ENCODE measurements at places on chromosomes 5 and 9.

DNA sequence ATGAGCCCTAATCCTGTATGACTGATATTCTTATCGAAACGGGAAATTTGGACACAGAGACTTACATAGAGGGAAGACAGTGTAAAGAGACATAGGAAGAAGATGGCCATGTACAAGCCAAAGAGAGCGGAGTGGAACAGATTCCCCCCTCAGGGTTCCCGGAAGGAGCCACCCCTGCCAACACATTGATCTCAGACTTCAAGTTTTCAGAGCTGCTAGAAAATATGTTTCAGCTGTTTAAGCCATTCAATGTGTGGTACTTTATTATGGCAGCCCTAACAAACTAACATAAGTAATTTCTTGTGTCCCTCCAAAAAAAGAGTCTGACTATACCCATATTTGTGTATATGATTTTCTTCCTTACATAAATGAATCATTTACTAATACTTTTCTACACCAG lies 128.0 kb upstream of the STC2 start:
- DNase-seq: no peak

DNA sequence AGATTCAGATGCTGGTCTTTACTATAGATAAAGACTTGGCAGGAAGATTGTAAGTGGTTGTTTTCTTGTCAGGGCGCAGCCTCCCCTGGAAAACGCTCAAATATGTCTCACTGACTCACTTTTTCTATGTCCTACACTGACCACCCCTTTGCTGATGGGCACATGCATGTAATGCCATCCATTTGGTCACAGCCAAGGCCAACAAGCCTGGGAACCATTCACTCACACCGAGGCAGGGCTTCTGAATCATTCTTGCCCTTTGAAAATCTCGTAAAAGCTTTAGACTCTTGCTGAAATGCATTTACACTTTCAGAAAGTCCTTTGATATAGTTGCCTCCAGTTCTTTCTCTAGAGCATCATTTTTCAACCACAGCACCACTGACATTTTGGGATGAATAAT lies 249.4 kb downstream of the ACTL7B start:
- no peak for DNase-seq

DNA sequence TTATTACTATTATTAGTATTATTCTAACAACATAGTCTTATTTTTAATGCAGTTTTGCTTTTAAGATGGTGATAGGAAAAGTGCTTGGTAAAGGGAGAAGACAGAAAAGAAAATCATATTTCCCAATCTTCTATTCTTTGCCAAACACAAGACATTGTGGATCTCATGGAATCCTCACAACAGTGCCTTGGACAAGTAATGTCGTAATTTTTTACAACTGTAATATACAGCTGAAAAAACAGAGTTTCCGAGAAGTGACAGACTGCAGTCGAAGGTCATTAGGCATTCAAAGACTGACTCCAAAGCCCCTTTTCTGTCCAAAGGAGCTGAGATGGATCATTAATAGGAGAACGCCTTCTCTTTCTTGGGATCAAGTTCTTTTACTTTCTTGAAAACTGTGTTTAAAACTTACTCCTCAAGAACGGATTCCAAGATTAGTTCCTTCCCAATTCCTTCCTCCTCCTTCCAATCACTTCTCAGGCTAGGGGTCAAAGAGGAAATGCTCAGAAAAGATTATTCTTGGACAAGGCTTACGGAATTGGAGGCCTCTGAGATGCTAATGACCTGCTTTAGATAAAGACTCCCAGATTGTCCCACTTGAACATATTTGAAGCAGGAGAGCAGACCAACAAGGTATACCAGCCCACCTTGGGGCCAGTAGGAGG lies 24.3 kb upstream of the TRIM32 start:
- no peak for DNase-seq

DNA sequence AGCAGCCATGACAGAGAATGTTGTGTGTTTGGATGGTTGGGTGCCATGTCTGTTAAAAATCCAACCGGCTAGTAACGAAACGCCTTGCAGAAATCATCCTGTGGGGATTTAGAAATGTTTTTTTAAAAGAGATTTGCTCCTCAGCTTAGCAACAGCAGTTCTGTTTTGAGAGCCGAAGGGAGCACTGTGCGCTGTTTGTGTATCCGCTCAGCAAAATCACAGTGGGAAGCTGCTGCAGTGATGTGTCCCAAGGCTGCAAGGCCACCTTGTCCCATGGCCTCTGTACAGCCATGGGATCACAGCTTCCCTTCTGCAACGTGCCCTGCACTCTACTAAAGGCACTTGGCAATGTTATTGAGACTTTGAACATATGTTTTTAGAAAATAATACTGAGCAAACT lies 40.9 kb downstream of the TRIO start:
- no peak for DNase-seq

GRCh38 chr9:135480071-135480939 lies 723 bp downstream of the PPP1R26 start:
- DNase-seq: no peak

DNA sequence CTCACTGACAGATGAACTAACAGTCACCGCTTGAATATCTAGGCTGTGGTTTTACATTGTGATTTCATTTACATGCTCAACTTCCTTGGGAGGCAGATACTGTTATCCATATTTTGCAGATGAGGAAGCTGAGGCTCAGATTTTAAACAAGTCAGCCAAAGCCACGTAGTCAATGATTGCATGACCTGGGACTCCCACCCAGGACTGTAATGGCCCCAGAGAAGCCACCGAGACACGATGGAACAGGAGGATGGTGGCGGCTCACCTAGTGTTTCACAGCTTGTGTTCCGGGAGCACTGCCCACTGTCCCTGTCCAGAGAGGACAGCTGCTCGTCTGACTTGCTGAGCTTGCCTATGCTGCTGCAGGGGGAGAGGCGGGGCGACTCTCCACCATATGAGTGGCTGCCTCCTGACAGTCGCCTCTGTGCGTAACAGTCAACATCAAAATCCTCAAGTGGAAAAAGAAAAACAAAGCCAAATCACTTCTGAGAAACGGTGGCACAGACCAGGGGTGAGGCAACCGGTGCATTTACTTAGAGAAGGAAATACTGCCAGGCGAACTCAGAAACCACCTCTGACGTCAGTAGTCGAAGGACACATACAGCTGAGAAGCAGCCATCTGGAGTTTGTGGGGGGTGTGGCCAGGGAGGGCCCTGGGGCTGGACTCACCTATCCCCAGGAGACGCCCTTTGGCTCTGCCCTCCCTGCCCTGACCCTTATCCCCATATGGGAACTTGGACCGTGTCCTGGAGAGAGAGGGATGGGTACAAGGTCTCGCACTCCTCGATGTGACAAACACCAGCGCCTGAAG lies 82.5 kb downstream of the PRRT1B start:
- DNase-seq: no peak

GRCh38 chr9:108441251-108441650 lies 414.5 kb downstream of the ACTL7B start:
- DNase-seq: no peak

DNA sequence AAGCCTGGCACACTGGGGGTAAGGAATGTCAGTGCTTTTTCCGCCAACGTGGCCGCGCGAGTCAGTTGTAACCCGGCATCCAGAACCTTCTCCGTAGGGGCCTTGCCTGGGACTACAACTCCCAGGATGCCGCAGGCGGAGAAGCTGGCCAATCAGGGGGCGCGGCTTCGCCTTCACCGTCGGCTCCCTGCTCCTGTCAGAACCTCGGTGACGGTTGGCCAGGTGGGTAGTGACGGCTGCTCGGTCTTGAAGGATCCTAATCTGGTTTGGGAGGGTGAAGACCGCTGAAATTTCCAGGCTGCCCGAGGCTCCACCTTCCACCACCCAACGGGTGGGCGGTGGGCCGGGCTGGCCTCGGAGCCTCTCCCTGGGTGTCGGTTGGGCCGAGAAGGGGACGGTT lies at the start of gene C5orf58:
TSS of gene C5orf58 (plus strand) at position 200 of the 400 bp plus-strand sequence. CDS start 1,992 bp downstream, outside the sequence.
- no peak for DNase-seq

GRCh38 chr5:172380987-172381643 lies 73.2 kb downstream of the SH3PXD2B start:
- no peak for DNase-seq

GRCh38 chr9:4973902-4974301 lies 11.2 kb upstream of the JAK2 start:
- no peak for DNase-seq

- DNase-seq: no peak
These were observed 669.1 kb upstream of the CDH6 start for GRCh38 chr5:30524428-30524827.

GRCh38 chr5:110817459-110817858 lies 78.7 kb downstream of the SLC25A46 start:
- no peak for DNase-seq

- DNase-seq: no peak
These were observed 471.9 kb upstream of the RGMB start for GRCh38 chr5:98301547-98301946.

- no peak for DNase-seq
These were observed 6.6 kb upstream of the ASPN start for GRCh38 chr9:92488681-92489550.

DNA sequence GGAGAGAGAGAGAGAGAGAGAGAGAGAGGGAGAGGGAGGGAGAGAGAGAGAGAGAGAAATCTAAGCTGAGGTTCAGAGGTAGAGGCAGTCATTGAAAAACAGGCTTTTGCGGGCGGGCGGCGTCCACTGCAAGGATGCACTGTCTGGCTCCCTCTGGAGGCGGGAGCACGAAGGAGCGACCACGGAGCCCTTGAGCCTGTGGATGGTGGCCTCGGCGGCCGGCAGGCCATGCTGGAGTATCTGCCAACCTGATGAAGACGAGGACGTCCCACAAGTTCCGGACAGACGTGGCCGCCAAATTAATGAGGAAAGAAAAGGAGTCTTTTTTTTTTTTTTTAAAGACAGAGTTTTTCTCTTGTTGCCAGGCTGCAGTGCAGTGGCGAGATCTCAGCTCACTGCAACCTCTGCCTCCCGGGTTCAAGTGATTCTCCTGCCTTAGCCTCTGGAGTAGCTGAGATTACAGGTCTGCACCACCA lies 2.2 kb upstream of the CCDC125 start:
- peak; percentile 6 for DNase-seq

DNA sequence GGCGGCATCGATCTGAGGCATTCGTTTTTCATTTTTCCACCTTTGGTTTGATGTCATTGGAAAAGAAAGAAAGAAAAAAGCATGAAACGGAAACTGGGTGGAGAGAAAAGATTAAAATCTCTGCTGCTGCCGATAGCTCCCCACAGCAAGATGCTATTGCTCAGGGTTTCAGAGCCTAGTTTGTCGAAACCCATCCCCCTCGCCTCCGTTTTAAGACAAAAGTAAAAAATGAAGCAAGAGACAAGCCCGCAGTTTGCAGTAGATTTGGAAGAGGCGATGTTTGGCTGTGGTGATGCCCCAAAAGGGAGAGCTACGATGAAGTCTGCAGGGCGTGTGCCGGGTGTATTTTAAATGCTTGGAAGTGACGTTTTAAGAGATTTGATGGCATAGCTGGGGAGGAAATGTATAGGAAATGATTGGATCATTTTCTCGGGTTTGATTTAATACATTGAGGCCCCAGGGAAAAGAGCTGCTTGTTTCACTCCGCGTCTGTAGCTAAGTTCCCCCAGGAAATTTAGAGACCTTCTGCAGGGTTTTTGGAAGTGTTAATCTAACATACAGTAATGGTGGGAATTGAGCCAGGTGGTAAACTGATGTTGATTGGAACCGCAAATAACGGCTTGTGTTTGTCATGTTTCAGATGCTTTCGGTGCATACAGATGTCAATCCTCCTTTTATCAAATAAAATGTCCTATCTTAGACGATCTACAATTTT lies 909 bp downstream of the NDFIP1 start:
- DNase-seq: no peak
